ENCODE measurements at places on chromosomes 12 and 14.
A peak's percentile ranks its signal among the peaks of the same experiment; 100 is the strongest.

GRCh38 chr12:111842556-111843396 is 748 bp downstream of the MAPKAPK5 start:
- no peak for DNase-seq

GRCh38 chr14:70708717-70709570 is 67.2 kb downstream of the TTC9 start:
- no peak for DNase-seq

DNA sequence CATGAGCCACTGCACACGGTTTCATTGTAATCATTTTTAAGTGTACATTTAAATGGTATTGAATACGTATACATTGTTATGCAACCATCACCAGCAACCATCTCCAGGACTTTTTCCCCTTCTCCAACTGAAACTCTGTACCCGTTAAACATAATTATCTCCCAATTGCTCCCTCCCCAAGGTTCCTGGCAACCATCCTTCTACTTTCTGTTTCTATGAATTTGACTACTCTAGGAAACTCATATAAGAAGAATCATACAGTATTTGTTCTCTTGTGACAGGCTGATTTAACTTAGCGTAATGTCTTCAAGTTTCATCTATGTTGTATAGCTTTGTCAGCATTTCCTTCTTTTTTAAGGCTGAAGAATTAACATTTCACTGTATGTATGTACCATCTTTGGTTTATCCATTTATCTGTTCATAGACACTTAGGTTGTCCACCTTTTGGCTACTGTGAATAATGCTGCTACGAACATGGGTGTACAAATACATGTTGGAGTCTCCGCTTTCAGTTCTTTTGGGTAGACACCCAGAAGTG is 223.1 kb downstream of the EFCAB11 start:
- no peak for DNase-seq

GRCh38 chr14:67426161-67426560 is 14.2 kb upstream of the PLEK2 start:
- DNase-seq = no peak

- no peak for DNase-seq
Observed at GRCh38 chr14:97056086-97056485, 258.9 kb downstream of the VRK1 start.

DNA sequence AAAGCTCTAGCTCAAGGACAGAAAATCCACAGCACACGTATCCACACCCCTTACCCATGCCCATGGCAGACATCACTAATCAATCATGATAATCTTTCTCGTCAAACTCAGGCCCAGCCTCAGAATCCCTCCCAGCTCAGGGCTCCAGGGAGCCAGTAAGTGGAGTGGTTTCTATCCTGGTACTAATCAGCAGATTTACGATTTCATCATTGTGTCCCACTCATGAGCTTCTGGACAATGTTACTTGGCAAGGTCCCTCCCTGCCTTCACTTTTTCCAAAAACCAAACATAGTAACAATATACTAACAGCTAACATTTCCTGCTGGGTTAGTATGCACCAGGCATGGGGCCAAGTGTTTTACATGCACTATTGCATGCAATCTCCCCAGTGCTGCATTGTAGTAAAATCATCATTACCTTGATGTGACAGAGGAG is 45.8 kb upstream of the NCOR2 start:
- DNase-seq = no peak

GRCh38 chr14:92534932-92535643 is 21.5 kb downstream of the RIN3 start:
- DNase-seq = no peak

DNA sequence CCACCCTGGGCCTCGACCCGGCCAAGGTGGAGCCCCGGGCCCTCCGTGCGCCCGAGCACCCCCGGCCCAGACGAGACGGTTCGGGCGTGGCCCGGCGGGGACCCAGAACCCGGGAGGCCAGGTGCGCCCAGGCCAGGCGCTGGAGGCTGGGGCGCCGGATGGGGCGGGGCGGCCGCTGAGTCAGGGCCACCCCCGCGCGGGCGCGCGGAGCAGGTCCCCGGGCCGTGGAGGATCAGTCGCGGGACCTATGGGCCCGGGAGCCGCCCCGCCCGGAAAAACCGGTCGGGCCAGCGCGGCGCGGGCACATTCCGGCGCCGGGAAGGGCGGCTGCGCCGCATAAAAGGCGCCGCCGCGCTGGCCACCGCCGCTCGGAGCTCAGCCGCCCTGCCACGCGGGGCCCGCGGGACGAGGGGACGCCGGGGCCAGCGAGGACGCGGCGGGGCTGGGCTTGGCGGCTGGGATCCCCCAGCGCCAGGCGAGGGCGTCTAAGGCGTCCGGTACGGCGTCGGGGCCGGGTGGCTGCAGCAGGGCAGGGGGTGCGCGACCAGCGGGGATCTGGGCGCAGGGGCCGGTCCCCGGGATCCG is 21.5 kb upstream of the KIF26A start:
- no peak for DNase-seq

GRCh38 chr12:44558340-44559100 is 317.6 kb downstream of the NELL2 start:
- no peak for DNase-seq

GRCh38 chr14:70884595-70885342 is 22.5 kb upstream of the PCNX1 start:
- no peak for DNase-seq

GRCh38 chr12:10191865-10192264 is 13.0 kb downstream of the TMEM52B start:
- no peak for DNase-seq

DNA sequence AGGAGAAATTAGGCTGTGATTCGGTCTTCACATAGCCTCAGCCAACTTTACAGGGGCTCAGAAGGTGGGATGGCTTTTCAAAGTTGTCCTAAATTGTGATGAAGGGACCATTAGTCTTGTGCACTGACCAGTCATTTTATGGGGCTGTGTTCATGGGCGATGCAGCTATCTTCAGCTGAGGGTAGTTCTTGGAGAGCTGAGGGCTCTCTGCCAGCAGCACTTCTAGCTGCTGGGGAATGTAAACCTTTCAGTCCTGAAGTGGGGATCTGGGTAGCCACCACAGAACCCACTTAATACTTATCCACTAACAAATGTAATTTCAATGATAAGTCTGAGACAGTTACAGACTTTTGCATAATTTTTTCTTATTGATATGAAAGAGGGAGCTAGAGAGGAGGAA is 270.6 kb downstream of the AEBP2 start:
- DNase-seq = no peak

GRCh38 chr12:116996621-116997020 is 85.9 kb downstream of the FBXW8 start:
- no peak for DNase-seq

GRCh38 chr12:10753059-10753458 is 29.9 kb upstream of the YBX3 start:
- no peak for DNase-seq

GRCh38 chr12:41424651-41425050 is 236.5 kb downstream of the PDZRN4 start:
- DNase-seq = no peak

DNA sequence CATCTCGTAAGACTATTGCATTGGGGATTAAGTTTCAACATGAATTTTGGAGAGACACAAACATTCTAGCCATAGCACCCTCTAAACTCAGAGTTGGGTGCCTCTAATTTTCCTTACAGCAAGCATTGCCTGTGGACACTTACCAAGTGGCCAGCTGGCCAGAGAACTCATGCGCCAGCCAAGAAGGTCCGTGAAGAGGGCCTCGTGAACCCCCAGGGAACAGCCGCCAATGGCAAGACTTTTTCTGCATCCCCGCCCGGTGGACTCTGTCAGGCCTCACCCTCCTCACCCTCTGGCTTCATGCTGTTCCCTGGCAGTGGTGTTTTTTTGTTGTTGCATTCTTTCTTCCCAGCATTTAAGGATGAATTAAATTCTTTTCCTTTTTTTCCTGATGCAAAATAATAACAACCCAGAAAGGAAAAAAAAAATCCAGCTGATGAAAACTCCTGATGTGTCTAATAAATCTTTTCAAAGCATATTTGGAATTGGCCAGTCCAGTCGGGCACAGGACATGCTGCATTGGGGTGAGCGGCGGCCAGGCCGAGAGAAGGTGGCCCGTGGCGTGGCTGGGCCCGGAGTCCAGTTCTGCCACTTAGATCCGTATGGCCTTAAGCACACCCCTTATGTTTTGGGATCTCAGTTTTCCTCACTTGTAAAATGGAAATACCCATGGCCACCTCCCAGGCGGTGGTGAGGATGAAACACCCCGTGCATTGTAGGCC is 191.9 kb upstream of the DIO3 start:
- DNase-seq = no peak

DNA sequence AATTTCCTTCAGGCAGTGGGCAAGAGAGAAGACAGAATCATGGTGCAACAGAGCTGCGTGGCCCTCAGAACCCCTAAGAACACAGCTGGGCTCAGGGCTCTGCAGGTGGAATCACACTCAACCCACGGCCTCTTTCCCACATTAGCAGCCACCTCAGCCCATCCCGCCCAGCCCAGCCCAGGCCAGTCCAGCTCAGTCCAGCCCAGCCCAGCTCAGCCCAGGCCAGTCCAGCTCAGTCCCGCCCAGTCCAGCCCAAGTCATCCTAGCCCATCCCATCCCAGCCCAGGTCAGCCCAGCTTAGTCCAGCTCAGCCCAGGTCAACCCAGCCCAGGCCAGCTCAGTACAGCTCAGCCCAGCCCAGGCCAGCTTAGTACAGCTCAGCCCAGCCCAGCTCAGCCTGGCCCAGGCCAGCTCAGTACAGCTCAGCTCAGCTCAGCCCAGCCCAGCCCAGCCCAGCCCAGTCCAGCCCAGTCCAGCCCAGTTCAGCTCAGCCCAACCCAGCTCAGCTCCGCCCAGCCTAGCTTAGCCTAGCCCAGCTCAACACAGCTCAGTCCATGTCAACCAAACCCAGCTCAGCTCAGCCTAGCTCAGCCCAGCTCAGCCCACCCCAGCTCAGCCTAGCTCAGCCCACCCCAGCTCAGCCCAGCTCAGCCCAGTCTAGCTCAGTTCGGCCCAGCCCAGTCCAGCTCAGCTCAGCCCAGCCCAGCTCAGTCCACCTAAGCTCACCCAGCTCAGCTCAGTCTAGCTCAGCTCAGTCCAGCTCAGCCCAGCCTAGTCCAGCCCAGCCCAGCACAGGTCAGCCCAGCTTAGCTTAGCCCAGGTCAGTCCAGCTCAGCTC is 183.1 kb downstream of the TMEM121 start:
- no peak for DNase-seq

DNA sequence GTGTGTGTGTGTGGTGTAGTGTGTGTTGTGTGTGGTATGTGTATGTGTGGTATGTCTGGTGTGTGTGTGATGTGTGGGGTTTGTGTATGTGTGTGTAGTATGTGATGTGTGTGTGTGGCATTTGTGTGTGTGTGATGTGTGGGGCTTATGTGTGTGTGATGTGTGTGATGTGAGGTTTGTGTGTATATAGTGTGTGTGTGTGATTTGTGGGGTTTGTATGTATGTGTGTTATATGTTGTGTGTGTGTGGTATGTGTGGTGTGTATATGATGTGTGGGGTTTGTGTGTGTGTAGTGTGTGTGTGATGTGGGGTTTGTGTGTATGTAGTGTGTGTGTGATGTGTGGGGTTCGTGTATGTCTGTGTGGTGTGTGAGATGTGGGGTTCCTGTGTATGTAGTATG is 9.4 kb downstream of the GALNT16 start:
- DNase-seq = no peak

- peak; percentile 88 for DNase-seq
Observed at GRCh38 chr14:74860899-74861733, 14.8 kb downstream of the PROX2 start.

DNA sequence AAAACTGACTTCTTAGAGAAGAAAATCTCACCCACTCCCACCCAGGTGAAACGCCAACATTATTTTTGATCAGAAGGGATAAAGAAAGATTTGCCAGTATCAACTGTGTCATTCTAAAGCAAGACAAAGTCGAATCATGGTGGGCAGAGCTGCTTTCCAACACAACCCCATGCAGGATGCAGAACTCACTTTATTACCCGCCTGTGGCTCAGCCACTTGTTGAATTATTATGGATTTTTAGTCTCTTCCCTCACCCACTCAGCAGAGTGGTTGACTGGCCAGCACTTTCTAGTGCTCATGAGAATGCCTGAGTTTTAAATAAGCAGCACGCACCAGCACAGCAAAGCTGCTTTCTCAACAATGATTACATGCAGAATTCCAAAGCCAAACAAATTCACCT is 32.1 kb downstream of the CRACR2A start:
- DNase-seq = no peak

GRCh38 chr12:70032076-70032475 is 207.0 kb downstream of the MYRFL start:
- DNase-seq = no peak

- DNase-seq = no peak
Observed at GRCh38 chr14:65042731-65043372, 56.2 kb downstream of the FNTB start.

DNA sequence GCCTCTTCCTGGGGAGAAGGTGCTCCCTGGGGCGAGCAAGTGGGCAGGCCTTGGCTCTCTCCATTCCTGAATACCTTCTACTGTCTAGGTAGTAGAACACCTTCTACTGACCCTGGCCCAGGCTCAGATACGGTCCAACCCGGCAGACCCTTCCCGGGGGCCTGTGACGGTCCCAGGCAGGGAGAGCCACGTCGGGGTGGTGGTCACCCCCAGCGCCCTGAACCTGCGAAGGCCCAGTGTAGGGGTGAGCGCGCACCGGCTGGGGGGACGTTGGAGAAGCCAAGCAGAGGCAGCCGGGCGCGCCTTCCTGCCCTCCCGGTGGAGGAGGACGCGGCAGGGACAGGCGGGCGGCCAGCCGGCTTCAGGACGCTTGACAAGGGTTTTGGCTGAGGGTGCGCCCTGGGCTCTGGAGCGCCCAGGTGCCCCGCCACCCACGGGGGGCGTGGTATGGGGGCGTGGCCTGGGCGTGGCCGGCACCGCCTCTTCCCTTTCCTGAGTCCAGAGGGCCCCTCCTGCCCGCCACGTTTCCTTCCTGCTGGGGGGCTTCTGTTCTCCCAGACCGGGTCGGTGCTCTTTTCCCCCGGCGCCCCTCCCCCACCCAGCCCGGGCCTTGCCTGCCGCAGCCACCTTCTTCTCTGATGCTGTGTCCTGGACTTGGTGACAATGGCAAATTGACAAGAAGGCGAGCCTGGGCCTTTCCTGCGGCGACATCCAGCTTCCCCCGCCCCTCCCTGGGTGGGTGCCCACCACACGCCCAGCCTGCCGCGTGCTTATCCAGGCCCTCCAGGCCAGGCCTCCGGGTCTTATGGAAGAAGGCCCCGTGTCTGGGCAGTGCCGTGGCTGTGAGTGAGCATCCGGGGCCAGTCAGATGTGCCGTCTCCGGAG is 24.5 kb upstream of the PPP1R13B start:
- DNase-seq = peak; percentile 32

- DNase-seq = no peak
Observed at GRCh38 chr12:74339211-74339610, 198.4 kb upstream of the ATXN7L3B start.

DNA sequence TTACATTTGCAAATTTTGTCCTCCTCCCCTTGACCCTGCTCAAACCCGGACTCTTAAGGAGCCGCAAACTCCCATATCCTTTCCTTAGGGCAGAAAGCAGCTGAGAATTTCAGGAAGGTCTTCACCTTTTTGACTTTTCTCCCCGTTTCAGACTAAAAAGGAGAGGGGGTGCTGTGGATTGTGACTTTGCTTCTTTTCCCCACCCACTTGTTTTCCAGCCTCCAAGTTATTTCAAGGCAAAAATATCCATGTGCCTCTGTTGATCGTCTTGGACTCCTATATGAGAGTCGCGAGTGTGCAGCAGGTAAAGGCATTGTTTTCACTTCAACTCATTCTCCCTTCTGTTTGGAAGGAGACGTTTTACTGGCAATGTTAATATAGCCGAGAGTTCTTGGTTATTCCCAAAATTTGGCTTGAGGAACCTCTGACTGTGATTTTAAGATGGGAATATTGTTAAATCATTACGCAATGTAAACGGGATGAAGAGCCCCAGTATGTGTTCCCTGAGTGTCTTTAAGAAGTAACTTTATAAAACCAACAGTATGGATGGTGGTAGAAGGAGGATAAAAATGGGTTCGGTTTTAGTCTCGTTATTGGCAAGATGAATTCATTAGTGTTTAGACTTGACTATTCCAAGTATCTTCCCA is 663 bp downstream of the LRRK2 start:
- DNase-seq = no peak

Measured in neuronal stem cell (in vitro differentiated cells).